ENCODE measurements at places on chromosomes 1 and 21.

- DNase-seq = peak; percentile 90
Observed at GRCh38 chr1:1069056-1069710, 4.9 kb downstream of the RNF223 start.

DNA sequence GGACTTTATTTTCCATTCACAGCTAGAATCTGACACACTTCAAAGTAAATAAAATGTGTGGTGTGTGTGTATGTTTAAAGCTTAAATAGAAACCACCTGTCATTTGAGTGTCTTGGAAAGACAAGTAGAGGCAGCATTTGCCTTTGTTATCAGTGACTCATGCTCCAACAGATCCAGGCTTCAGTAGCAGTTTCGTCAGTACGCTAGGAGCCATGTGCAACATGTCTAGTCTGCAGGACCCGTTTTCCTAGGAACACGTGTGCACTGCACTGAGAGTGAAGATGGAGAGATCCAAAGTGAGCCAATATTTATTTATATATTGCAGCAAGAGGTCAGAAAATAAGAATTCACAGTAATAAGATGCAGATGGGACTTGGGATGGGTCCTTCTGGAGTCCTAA, 41.8 kb downstream of the SGIP1 start:
- no peak for DNase-seq

DNA sequence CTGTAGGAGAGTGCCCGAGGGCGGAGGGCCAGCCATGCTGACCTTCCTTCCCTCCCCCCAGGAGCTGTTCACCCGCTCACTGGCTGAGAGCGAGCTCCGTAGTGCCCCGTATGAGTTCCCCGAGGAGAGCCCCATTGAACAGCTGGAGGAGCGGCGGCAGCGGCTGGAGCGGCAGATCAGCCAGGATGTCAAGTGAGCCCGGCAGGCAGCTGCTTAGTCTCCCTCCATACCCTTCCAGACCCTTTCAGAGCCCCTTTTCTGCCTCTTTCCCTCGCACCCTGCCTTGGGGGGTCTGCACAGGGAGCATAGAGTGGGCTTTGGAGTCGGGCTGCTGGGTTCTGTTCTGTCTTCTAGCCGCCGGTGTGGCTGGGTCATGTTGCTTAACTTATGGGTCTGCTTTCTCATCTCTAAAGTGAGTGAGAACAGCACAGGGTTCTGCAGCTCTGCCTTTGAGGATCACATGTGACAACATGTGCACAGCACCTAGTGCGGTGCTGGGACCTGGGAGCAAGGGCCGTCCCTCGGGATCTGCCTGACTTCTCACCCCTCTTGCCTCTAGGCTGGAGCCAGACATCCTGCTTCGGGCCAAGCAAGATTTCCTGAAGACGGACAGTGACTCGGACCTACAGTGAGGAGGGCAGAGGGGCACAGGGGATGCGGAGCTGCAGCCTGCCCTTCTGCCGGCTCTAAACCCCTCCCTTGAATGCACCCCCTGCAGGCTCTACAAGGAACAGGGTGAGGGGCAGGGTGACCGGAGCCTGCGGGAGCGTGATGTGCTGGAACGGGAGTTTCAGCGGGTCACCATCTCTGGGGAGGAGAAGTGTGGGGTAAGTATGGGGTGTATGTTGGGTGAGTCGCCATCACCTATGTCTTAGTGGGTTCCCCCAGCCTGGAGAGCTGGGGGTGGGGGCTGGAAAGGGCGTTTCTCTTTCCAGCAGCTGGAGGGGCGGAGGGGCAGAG, 6.2 kb downstream of the AMPD2 start:
- no peak for DNase-seq

DNA sequence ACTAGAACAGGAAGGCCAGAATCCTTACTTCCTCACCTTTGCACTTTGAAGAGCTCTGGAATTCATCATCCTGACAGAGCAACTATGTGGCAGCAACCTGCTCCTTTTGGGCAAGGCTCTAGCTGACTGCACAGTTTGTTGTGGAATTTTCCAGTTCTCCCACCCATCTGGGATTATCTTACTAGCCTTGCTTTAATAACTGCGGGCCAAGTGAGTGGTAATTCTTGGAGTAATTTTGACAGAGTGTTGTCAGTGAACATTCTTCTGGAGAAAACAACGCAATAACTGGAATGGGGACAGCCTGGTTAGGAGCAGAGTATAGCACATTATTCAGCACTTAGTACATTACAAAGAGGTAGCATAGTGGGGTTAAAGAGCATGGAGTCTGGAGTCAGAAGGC, 75.3 kb downstream of the NTMT2 start:
- peak; percentile 1 for DNase-seq

GRCh38 chr1:159469921-159470533, 30.5 kb downstream of the OR10J1 start:
- DNase-seq = no peak

- no peak for DNase-seq
Observed at GRCh38 chr1:170340308-170340707, 191.7 kb upstream of the GORAB start.

- DNase-seq = peak; percentile 45
Observed at GRCh38 chr1:11749203-11749689, 12.7 kb upstream of the C1orf167 start.

DNA sequence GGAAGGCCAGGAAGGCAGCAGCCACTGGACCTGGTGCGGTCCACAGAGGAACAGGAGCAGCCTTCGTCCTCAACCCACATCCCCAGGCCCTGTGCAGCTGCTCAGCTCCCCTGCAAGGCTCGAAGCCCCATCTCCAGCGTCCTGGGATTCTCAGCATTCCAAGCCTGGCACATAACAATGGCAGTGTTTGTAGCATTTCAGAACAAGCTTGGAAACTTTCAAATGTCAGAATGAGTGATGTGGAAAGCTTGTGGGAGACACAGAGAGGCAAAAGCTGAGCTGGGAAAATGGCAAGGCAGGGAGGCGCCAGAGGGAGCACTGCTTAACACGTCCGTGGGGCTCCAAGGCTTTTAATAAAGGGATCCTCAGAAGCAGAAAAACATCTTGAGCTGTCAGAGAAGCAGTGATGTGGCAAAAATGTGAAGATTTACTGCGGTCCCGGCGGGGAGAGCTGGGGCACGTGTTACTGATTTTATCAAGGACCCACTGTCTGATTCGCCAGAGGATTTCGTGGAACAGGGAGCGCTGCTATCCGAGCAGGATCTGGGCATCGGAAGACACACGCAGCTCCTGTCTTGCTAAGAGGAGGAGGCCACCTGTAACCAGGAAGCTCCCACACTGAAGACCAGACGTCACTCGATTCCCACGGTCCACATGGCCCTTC, 38.1 kb downstream of the TOMM20 start:
- DNase-seq = no peak

DNA sequence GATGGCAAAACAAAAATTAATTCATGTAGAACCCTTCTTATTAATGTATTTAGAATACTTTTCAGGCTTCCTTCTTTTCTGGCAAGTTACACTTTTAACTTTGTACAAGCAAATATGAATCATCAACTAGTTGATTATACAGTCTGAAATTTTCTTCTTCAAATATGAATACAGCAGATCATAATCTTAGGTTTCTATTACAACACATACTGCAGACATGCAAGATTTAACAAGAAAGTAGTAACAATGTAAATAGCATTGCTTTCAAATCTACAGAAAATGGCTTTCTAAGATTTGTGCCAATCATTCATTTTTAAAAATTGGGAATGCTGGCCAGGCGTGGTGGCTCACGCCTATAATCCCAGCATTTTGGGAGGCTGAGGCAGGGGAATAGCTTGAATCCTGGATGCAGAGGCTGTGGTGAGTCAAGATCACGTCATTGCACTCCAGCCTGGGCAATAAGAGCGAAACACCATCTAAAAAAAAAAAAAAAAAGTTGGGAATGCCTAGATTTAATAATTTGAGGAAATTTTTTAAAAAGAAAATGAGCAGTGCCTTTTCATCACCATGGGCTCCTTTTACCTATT, 68.4 kb upstream of the DPYD start:
- DNase-seq = no peak

GRCh38 chr1:211811126-211811525, 19.4 kb downstream of the LPGAT1 start:
- no peak for DNase-seq

GRCh38 chr1:44031252-44032169, at the start of gene SLC6A9:
TSS of gene SLC6A9 (minus strand) at chr1:44031462. CDS start at chr1:44024277, 7,185 bp downstream.
- DNase-seq = peak; percentile 69

- DNase-seq = no peak
Observed at GRCh38 chr1:197027359-197027758, 39.7 kb downstream of the F13B start.

DNA sequence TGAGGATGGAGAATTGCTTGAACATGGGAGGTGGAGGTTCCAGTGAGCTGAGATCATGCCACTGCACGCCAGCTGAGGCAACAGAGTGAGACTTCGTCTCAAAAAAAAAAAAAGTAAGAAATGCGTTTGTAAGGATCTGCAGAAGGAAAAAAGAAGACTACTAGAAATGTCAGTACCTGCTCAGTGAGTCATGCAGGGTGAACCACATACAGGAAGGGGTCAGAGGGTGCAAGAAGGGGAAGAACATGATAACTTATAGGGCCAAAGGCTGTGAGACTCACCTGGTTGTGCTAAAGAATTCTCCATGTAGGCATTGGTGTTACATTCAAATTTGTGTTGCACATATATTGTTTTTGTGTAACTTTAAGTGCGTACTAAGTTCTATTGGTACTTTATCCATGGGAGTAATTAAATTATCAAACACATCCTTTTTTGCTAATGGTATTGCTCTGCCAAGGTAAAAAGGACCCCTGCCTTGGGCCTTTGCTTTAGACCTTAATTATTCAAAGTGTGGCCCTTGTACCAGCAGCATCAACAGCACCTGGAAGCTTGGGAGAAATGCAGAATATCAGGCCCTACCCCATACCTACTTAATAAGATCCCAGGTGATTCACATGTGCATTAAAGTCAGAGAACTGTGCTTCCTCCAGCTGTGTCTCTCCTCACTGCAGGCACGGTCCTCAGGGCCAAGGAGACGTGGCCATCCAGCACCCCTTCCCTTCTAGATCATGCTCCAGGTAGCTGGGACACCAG, 96.4 kb upstream of the PPP2R5A start:
- no peak for DNase-seq

DNA sequence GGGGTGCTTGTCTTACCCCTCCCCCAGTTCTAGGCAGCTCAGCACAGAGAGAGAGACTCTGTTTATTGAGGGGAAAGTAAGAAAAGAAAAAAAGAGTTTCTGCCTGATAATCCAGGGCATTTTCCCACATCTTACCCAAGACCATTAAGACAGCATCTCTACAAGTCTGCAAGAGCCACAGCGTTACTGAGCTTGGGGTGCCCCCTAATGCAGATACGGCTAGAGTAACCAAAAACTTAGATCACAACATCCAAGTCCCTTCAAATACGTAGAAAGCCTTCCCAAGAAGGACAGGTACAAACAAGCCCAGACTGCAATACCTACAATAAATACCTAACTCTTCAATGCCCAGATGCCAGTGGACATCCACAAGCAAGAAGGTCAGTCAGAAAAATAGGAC, 6.2 kb upstream of the TEX50 start:
- DNase-seq = no peak

DNA sequence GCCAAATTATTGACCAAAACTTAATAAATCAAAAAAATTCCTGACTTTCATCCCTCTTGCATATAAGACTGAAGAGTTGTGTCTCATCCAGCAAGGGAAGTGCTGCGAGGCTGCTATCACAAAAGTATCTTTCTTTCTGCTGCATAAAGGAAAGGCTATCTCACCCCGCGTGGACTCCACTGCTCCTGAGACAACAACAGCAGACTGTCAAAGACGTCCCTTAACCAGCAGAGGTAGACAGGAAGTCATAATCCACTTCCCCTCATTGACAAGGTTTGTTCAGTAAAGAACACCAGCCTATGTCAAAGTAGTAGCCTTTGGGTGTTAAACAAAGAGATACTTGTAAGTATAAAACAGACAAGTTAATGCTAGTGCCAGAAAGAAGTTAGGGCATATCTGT, 29.4 kb downstream of the VPS26C start:
- no peak for DNase-seq

DNA sequence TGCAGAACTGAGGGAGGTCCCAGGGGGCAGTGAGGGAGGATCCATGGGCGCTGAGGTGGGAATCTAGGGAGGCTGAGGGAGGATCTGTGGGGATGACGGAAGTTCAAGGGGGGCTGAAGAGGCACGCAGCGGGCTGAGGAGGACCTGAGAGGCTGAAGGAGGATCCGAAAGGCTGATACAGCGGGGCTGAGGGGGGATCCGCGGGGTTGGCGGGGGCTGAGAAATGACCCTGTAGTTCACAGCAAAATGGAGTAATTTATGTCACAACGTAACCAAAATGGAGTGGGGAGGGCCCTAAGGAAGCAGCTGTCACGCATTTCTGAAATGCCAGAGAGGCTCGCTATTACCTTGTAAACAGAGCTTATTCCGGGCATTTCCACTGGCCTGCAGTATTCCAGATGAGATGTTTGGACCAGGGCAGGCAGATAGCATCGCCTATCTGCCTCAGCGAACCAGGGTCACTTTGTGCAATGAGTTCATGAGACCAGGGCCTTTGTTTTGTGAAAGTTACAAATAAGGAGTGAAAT, 926 bp upstream of the MRPL55 start:
- DNase-seq = no peak

DNA sequence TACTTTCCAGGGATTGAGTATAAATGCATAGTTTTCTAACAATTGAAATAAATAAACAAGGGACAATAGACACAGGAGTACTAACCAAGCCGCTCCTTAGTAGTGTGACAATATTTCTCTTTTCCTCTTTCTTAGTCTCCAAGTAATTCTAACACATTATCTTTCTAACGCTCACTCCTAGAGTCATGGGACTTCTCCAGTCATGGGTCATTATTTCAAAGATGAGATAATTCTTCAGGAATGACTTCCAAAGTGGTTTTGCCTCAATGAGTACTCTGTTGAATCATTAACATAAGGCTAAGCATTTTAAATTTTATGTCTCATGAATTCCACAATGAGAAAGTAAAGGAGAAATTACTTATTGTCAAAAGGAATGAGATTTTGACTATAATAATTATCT, 605.8 kb upstream of the ADAMTS5 start:
- no peak for DNase-seq

DNA sequence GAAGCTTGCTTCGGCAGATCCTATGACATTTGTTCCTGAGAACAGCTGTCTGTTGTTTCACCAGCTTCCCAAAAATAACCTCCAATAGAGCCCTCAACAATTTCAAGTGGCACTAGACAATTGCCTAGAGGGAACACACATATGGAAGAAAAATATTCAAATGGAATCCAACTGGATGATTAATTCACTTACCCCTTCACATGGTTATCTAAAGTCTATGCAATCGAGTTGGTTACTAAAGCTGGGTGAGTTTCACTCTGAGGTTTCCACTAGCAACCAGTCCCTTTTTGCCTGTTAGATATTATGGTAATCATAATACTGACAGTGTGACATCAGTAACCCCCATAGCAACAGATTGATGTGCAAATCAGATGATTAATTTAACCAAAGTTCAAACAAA, at the start of gene LEMD1:
TSS of gene LEMD1 (minus strand) at position 259 of the 400 bp plus-strand sequence. CDS start 1,520 bp downstream, outside the sequence.
- DNase-seq = no peak

- no peak for DNase-seq
Observed at GRCh38 chr1:84632137-84632536, 57.9 kb upstream of the CTBS start.

- no peak for DNase-seq
Observed at GRCh38 chr1:27960762-27961645, 1.2 kb downstream of the XKR8 start.

All from HuH-7 (cell line).